ENCODE measurements at places on chromosomes 7 and 10. TPM values are rescaled to one million over a fixed set of nuclear protein-coding genes. Genes with fewer than 3 reads are reported as not detected.

ZC3HAV1L gene
- 0.63 TPM for total RNA-seq

ING3 gene
- 9.9 TPM for total RNA-seq

- no peak for ATAC-seq
Observed at GRCh38 chr10:91582153-91582554, 50.7 kb downstream of the PPP1R3C start.

- ATAC-seq: no peak
Observed at GRCh38 chr7:17774248-17774647, 166.0 kb downstream of the SNX13 start.

- ATAC-seq: peak; percentile 32
Observed at GRCh38 chr10:3761021-3761686, 23.9 kb downstream of the KLF6 start.

- ATAC-seq: no peak
Observed at GRCh38 chr7:95517458-95517857, 31.7 kb downstream of the ASB4 start.

GRCh38 chr7:142759433-142759832 is 10.2 kb downstream of the PRSS1 start:
- peak; percentile 59 for ATAC-seq

- peak; percentile 69 for ATAC-seq
Observed at GRCh38 chr7:116173051-116174028, 37.0 kb upstream of the TES start.

Measured in motor neuron (in vitro differentiated cells).